Pulmonary artery endothelial cell (primary cell): ENCODE measurements at places on chromosomes 6 and 20. TPM values are rescaled to one million over a fixed set of nuclear protein-coding genes. Genes with fewer than 3 reads are reported as not detected.
A peak's percentile ranks its signal among the peaks of the same experiment; 100 is the strongest.

Gene TBC1D7
- 21.1 and 21.9 TPM in 2 replicates for total RNA-seq

Gene OPRL1
- 2.0 and 2.6 TPM in 2 replicates for total RNA-seq

Gene CTAGE9
- total RNA-seq, result not detected in 2 replicates

Gene SIM1
- total RNA-seq, result 0.07 TPM in 1 of 2 replicates, not detected in the other

Gene OVOL2
- total RNA-seq, result not detected in 2 replicates

Gene SAMD5
- 2.5 and 2.6 TPM in 2 replicates for total RNA-seq

Gene HLA-DPA1
- 1.4 TPM in 1 of 2 replicates, not detected in the other for total RNA-seq

Gene L3MBTL3
- total RNA-seq, result 57.9 and 68.6 TPM in 2 replicates

Gene FRMD1
- not detected in 2 replicates for total RNA-seq

Gene KIFC1
- 19.9 and 40.4 TPM in 2 replicates for total RNA-seq

Gene MRPS26
- total RNA-seq, result 55.4 and 57.9 TPM in 2 replicates

Gene POM121L2
- total RNA-seq, result not detected in 2 replicates

Gene EYA2
- total RNA-seq, result not detected in 2 replicates

Gene L3MBTL1
- total RNA-seq, result 2.8 and 4.5 TPM in 2 replicates

Gene PLCB1
- total RNA-seq, result 13.6 and 17.6 TPM in 2 replicates

Gene VSX1
- total RNA-seq, result not detected in 2 replicates

Gene BCKDHB
- total RNA-seq, result 10.4 and 10.8 TPM in 2 replicates

Gene SLC23A2
- total RNA-seq, result 11.0 and 13.4 TPM in 2 replicates

Gene FAM50B
- total RNA-seq, result 8.7 and 18.9 TPM in 2 replicates

Gene POU5F1
- total RNA-seq, result 0.56 and 1.6 TPM in 2 replicates

Gene POLH
- 26.4 and 31.2 TPM in 2 replicates for total RNA-seq

- no peak for DNase-seq
Measured at GRCh38 chr6:89917216-89917615, 22.9 kb downstream of the GJA10 start.

GRCh38 chr6:117513778-117514365, 31.4 kb downstream of the DCBLD1 start:
- DNase-seq, result no peak

DNA sequence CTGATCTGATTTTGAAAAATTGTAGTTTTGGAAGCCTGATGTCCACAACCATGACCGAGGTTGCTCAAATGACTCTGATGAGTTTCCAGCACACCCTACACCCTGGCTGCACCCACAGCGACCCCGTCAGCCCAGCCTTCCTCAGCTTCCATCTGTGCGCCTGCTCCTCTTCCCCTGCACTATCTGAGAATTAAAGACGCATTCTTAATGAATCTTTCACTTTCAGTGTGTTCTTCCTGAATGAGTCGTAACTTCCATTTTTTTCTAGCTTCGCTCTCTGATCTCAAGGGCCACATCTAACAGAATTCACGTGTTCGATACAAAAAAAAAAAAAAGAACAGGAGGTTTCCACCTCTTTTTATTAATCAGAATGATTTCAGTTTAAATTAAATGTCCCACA, 21.3 kb upstream of the RREB1 start:
- DNase-seq, result no peak

DNA sequence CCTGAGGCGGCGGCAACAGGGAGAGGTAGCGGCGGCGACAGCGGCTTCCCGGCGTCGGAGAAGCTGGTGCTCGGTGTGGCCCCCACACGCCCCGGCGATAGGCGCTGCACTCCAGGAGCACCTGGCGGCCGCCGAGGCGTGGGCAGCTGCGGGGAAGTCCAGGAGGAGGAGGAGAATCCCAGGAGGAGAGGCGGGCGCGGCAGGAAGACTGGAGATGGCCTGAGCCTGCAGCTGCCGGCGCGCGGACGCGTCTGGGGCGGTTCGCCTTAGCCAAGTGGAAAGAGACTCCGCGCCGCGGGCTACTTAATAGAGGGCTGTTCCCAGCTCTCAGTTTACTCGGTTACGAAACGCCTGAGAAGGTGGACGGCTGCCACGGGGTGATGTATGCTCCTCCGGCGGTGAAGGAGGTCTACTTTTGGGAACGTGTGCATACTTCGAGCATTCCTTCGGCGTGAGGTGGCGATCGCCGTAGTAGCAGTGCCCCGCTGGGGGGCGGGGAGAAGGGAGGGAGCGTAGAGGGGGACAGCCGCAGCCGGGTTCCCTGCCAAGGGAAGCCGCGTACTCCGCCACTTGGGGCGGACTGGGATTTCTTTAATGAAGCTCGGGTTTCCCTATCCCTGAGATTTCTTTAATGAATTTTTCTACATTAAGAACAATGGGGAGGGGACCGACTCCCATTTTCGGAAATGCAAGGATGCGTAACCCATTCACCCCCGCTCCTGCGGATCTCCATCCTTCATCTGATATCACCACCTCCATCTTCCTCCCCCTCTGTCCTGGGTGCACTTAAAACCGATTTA, at the start of gene COL12A1:
TSS of gene COL12A1 (minus strand) at position 278 of the 800 bp plus-strand sequence. CDS start 3,261 bp downstream, outside the sequence.
- no peak for DNase-seq

GRCh38 chr6:2958331-2958711, 13.0 kb downstream of the SERPINB6 start:
- DNase-seq, result no peak

- peak; percentile 92 for DNase-seq
Measured at GRCh38 chr6:39426073-39426456, 103.6 kb upstream of the KCNK16 start.

DNA sequence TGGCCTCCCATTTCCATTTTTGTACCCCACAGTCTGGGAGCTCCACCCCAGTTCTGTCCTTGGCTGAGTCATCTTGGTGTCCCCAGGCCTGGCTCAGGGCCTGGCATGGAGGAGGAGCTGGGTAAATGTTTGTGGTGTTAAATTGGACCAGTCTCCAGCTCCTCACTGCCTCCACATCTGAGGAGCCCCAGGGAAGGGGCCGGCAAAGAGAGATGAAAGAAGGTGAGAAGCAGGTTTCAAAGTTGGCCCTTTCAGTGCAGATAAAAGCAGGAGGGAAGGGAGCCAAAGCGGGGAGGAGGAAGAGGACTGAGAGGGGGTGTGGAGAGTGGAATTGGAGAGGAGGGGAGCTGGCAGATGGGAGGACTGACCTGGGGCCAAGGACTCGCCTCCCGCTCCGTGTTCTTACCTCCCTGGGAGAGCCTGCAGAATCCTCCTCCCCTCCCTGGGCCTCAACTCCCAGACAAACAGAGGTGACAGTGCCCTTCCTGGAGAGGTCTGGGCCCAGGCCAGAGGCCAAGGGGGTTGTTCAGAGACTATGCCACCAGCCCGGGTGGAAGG, 89.0 kb downstream of the CD40 start:
- DNase-seq, result no peak

- DNase-seq, result no peak
Measured at GRCh38 chr20:12252793-12253192, 335.1 kb downstream of the BTBD3 start.

GRCh38 chr20:49118307-49118706, 69.8 kb downstream of the STAU1 start:
- no peak for DNase-seq

- no peak for DNase-seq
Measured at GRCh38 chr6:162651505-162651904, 76.1 kb downstream of the PRKN start.

- DNase-seq, result no peak
Measured at GRCh38 chr6:76382201-76382600, 309.7 kb upstream of the IMPG1 start.

GRCh38 chr6:106253172-106253571, 72.4 kb downstream of the ATG5 start:
- DNase-seq, result no peak

- no peak for DNase-seq
Measured at GRCh38 chr6:101268541-101268940, 125.0 kb upstream of the GRIK2 start.

DNA sequence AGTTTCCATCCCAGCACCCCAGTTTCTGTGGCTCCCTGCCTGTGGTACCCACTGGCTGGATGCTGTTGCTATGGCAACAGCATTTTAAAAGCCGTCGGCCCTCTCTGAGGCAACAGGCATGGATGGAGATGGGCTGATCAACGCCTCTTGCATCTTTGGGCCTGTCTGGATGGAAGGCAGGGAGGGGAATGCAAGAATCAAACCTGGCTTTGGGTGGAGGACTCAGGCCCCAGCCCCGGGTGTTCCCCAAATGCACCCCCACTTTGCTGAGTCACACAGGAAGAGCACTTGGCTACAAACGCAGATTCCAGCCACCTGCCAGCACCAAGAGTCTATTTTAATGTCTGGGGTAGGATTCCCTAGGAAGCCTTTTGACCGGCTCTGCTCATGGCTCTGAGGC, 45.7 kb upstream of the TGM2 start:
- DNase-seq, result no peak

GRCh38 chr20:36303020-36303595, 3.0 kb upstream of the DLGAP4 start:
- peak; percentile 63 for DNase-seq

- DNase-seq, result no peak
Measured at GRCh38 chr20:58705208-58705926, 12.8 kb downstream of the NPEPL1 start.

DNA sequence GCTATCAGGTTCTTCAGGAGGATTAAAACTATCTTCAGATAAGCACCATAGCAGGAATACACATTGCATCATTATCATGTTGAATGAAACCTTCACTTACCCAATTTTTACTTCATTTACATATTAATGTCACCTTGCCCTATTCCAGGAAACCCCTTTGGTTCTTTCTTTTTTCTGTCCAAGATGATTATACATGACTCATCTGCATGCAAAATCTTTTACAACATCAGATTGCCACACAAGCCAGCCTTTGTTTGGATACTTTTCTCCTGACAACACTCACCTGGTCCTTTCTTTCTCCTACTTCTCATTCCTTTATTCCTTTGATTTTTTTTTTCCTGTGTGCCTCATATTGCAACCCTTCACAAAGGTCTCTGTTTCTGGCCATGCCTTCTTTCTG, 200.5 kb upstream of the POU3F2 start:
- no peak for DNase-seq

- no peak for DNase-seq
Measured at GRCh38 chr6:24686946-24687345, 20.1 kb downstream of the ACOT13 start.

GRCh38 chr20:56285496-56285895, 37.0 kb downstream of the MC3R start:
- DNase-seq, result no peak

- DNase-seq, result no peak
Measured at GRCh38 chr6:45923831-45924391, 91.7 kb downstream of the CLIC5 start.

GRCh38 chr20:3166338-3166912, 6.8 kb upstream of the FASTKD5 start:
- no peak for DNase-seq

DNA sequence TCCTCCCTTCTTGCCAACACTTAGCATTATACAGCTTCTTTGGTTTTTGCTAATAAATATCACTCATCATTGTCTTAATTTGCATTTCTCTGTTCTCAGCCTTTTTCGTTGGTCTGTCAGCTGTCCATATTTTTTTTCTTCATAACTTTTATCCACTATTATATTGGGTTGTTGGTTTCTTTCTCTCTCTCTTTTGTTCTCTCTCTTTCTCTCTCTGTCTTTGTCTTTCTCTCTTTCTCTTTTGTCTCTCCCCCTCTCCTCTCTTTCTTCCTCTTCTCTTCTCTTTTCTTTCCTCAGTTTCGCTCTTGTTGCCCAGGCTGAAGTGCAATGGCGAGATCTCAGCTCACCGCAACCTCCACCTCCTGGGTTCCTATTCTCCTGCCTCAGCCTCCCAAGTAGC, 36.5 kb downstream of the JARID2 start:
- no peak for DNase-seq

DNA sequence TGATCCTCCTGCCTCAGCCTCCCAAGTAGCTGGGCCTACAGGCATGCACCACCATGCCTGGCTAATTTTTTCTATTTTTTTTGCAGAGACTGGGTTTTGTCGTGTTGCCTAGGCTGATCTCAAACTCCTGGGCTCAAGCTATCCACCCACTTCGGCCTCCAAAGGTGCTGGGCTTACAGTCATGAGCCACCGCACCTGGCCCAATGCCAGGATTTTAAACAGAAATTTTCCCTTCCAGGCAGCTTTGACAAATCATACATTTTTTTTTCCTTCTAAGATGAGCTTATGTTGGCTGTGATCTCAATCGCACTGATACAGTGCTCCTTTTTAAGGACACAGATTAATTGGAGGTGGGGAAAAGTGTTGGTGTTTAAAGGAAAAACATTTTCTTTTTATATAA, 73.2 kb upstream of the CD2AP start:
- DNase-seq, result no peak

DNA sequence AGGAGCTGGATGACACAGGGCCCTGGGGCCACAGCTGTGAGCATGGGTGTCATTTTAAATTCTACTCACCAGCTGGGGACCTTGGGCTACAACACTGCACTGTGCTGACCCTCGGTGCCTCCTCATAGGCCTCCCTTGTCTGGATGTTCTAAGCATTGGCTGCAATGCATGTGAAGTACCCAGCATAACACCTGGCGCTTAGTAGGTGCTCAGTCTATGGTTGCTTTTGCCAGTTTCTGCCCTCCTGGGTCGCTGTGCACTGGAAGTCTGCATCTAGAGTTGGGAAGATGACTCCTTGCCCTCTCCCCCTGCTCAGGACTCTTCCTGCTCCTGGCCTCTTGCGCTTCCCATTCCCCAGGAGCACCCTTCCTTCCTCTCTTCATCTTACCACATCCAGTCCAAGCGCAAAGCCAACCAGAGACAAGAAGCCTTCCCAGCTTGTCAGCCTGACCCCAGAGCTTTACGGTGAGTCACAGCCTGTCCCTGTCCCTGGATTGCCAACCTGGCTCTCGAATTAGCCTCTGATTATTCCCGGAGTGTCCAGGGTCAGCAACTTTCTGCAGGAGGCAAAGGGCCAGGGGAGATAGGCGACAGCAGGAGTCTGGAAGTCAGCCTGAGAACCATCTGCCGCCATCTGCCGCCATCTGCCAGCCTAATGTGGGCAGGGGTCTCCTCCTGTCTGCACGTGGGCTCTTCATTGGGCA, 8.8 kb downstream of the SLC13A3 start:
- no peak for DNase-seq

GRCh38 chr6:3797231-3798054, 45.9 kb upstream of the PXDC1 start:
- peak; percentile 75 for DNase-seq

DNA sequence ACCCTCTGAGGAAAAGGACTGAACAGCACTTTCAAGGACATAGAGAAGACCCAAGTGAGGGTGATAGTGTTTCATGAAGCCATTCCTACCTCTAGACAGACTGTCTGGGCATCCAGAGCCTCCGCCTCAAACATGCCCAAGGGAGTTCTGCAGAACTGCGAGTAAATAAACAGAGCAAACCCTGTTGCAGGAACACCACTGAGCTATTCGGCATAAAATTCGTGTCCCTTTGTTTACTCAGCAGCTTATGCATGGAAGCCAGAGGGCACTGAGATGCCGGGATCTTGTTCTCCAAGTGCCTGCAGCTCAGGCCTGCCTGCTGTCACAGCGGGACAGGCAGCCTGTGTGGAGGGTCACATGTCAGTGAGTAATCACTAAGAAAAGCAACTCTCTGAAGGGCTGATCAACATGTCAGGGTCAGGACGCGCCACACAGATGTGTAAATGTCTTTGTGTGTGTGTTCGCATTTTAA, 164.9 kb upstream of the HEY2 start:
- DNase-seq, result peak; percentile 10

- DNase-seq, result no peak
Measured at GRCh38 chr20:59071216-59071615, 28.6 kb upstream of the PRELID3B start.
